ENCODE measurements at places on chromosomes 3 and 15.

GRCh38 chr3:36172699-36173098 lies 207.6 kb upstream of the STAC start:
- DNase-seq, result no peak

DNA sequence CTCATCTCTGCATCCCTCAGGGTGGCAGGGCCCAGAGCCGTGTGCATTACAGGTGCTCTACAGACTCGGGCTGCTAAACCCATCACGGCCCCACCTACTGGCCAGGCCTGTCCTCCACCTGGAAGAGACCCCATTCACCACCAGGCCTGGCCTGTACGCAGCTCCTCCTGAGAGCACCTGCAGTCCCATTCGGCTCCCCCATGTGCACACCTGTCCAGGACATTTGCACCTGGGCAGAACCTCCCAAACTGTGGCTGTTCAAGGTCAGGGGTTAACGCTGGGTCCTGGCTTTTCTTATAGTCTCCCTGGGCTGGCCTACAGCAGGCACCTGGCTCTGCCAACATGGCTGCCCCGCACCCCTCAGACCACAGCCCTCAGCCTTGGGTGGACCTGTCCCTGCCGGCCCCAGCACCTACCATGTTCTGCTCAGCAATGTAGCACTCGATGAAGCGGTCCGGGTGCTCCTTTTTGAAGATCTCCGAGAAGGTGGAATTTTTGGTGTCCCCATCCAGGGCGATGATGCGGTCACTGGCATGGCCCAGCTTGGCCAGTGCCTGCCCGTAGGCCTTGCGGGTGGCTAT lies 25.7 kb downstream of the TKT start:
- no peak for DNase-seq

DNA sequence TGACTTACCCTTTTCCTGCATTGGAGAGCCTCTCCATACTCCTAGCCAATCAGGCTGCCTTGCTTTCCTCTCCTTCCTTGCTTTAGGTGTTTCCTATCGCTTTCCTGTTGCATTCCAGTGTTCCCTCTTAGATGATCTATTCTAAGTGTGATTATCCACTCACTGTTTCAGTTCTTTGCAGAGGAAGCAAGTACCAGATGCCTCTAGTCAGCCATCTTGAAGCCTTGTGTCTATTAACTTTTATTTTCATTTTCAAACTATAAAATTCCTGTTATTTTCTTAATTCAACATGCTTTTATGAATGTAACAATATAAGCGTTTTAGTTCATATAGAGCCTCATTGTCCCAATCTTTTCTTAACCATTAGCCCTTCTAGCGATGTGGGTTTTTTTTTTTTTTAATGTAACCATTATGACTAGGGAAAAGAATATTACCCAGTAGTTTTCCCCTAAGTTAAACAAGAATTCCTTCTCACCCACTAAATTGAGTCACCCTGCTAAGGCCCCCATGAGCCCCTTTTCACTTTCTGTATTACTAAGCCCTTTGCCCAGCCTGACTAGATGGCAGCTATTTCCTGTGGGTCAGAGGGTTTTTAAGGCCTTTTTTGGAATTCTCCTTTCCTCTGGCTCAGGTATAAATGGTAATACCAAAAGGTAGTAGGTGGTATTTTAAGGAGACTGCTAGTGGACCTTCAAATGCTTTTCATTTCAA lies 229.4 kb upstream of the CTNNB1 start:
- DNase-seq, result no peak

GRCh38 chr3:186060222-186060621 lies 48.7 kb downstream of the ETV5 start:
- no peak for DNase-seq

DNA sequence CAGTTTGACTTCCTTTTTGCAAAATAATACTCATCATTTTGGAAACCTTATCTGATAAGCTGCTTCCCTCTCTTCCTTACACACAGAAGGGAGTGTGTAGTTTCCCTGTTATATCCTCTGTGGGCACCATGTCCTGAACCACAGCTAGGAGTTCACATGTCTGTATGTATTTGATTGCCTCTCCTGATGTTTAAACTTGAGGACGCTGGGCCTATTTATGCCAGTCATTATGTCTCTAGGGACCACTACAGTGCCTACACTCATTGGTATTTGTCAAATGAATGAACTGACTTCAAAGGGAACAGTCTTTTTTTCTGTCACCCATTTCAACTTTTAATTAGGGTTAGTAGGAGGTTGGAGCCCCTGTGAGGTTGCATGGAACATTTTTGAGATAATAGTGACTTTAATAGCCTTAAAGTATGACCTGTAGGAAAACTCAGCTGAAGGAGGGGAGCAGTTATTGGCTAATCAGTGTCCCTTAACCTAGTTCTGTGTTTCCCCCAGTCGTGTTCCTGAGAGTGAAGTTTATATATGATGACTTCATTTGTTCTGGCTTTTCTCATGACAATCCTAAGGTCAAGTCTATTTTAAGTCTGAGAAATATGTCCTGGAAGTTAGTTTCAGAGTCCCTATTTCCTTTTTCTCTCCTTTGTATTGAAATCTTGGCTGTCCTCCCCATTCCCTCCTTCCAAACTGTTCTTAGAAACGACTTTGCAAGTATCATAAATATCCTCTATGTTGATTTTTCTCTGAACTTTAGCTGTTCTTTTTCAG lies 28.9 kb downstream of the PDE8A start:
- no peak for DNase-seq

DNA sequence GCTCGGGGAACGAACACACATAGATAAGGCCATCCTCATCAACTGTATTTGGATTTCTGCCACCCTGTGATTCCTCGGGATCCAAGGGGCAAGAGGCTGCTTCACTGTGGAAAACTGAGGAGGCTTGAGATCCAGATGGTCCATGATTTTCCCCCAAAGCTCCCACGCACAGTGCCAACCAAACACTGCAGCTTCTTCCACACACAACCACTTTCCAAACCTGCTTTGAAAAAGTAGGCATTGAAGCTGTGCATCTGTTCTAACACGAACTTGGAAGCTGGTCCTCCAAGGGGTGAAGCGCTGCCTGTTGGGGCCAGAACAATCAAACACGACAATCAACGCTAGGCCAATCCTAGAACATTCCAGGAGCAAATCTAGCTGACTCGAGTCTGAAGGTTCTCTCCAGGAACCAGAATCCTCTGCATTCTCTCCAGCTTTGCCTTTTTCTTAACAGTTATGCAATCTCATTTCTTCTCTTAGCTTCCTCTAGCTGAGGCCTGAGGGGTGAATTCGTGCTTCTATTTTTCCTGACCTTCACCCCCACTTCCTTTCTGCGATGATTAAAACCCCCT lies 104.4 kb downstream of the LRRK1 start:
- peak; percentile 1 for DNase-seq

GRCh38 chr3:176939022-176939817 lies 258.1 kb downstream of the TBL1XR1 start:
- DNase-seq, result peak; percentile 41

GRCh38 chr15:57920911-57921310 lies 144.6 kb downstream of the ALDH1A2 start:
- no peak for DNase-seq

DNA sequence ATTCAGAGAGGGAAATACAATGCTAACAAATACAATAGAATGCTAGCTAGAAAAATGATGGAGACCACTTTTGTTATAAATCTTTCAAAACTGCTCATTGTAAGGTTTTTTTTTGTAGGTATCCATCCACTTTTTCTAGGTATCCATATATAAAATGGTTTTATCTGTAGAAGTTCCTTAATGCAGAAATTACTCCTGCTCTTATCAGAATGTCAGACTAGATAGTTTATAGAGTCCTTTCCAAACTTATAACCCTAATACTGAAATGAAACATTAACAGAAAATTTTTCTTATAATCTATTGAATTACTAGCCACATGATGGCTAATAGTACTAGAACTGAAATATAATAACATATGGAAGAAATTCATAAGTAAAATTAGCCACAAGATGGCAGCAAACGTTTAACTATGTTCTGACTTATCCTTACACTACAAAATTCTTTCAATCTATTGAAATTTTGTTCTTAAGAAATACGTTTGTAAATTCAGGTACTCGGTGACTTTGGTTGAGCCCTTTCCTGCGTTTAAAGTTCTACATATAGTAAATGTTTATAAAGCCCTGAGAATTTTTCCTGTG lies 58.5 kb downstream of the ECT2 start:
- DNase-seq, result peak; percentile 19

DNA sequence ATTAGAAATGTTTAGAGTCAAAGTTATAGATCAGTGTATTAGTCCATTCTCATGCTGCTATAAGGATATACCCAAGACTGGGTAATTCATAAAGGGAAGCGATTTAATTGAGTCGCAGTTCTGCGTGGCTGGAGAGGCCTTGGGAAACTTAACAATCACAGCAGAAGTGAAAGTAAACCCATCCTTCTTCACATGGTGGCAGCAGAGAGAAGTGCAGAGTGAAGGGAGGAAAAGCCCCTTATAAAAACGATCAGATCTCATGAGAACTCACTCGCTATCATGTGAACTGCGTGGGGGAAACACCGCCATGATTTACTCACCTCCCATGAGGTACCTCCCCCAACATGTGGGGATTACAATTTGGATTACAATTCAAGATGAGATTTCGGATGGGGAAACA lies 871.5 kb downstream of the DIPK2A start:
- no peak for DNase-seq

- no peak for DNase-seq
Observed at GRCh38 chr3:32307591-32307990, 69.1 kb downstream of the CMTM8 start.

- DNase-seq, result no peak
Observed at GRCh38 chr3:901953-902778, 190.7 kb upstream of the CNTN6 start.

DNA sequence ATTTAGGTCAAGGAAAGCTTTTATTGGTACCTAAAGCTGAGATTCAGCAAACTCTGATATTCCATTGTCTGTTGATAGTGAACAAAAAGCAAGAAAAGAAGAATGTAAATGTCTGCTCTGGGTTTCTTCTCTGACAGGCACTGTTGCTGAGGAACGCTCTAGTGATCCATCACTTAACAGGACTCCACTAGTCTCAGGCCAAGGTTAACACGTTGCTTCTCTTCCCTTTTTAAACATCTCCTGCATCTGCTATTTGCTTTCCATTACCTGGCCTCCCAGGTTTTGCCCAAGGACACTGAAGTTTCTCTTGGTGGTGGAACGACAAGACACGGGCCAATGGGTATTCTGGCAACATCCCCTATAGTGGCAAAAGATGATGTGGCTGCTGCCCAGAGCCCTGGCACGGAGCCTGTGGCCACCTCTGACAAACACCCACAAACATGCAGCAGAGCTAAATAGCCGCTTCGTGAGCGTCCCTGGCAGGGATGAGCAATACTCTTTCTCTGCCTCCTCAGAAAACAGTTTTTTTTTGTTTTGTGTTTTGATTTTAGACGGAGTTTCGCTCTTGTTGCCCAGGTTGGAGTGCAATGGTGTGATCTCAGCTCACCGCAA lies 97.8 kb upstream of the AKAP13 start:
- DNase-seq, result no peak

- no peak for DNase-seq
Observed at GRCh38 chr3:171935261-171936123, 92.3 kb downstream of the TMEM212 start.

DNA sequence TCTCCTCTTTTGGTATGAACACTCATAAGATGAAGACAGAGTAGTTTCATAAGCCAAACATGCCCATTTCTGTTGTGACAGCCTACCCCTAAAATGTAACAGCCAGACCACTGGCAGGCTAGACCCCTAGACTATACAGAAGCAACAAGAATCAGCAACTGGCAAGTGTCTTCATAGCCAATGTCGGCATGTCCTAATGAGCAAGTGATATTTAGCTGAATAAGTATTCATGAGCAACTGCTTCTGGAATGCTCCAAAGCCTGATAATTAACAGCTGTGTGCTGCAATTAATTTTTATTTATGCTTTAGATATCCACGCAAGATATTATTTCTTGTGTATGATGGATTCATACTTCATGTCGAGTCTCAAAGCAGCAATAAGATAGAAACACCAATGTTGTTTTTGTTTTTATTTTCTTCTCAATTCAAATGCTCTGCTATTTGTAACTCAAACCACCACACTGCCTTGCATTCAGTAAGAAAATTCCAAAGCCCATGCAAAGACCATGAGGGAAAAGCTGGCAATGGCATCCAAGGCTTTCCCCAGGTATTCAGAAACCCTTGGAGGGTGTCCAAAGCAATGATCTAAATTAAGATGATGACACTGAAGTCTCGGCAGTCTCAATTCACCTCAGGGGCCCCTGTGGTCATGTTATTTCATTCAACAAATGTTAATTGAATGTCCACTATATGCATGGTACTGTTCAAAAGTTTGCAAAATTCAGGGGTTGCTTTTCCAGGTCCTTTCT lies 167.7 kb upstream of the NECTIN3 start:
- DNase-seq, result no peak

GRCh38 chr15:39695793-39696192 lies 86.8 kb downstream of the FSIP1 start:
- no peak for DNase-seq

GRCh38 chr3:4321732-4322131 lies 18.6 kb downstream of the SETMAR start:
- no peak for DNase-seq

DNA sequence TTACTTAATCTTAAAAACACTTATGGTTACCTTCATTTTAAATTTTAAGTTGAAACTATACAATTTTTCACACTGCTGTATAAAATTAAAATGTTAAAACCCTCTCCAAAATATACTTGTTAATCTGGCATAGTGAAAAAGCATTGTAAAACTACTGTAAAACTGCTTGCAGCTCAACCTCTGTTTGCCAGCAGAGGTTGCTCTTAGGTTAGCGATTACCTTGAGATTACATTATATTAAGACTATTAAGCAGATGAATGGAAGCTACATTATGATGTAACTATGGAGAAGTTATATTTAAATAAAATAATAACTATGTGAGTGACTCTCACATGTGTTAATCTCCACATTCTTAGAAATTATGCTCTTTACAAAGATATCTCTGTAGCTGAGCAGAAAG lies 143.6 kb upstream of the SLITRK3 start:
- no peak for DNase-seq

DNA sequence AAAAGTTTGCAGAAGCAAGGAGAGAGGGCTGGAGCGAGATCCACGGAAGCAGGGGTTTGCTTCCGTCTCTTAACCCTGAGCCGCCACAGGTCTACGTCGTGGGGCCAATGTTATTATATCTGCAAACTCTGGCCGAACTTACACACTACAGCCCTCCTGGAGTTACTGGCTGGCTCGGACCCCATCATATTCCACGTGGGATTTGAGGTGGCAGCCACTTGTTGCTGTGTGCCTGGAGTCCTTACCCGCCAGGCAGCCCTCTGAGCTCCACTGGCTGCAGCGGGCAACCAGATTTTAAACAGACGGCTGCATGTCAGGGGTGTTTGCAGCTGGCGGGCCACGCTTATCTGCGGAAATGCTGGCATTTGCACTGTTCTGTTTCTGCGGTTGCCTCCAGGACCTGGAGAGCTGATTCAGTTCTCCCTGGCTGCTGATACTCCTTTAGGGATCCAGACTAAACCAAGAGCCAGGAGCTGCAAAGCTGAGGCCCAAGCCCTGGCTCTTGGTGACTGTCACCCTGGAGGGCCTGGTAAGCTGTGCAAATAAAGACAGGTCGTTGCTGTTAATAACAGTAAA lies 34.7 kb downstream of the TM2D3 start:
- no peak for DNase-seq
